ENCODE measurements at places on chromosomes 6 and 20.
A peak's percentile ranks its signal among the peaks of the same experiment; 100 is the strongest.

DNA sequence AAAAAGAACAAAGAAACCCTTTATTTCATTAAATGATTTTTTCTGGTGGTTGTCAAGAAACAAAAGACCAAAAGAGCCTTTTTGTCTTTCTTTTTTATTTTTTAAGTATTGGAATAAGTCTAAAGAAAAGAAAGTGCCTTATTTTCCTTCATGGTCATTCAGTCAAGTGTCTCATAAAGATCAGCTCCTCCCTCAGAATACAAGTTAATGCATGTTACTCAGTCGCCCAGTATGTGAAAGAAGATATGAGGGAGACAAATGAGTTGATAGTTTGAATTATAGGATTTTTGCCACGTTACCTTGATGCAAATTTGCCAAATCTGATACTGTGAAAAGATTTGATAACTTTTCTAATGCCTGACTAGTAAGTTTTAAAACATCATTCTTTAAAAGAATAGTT, 157.2 kb downstream of the QKI start:
- no peak for DNase-seq

DNA sequence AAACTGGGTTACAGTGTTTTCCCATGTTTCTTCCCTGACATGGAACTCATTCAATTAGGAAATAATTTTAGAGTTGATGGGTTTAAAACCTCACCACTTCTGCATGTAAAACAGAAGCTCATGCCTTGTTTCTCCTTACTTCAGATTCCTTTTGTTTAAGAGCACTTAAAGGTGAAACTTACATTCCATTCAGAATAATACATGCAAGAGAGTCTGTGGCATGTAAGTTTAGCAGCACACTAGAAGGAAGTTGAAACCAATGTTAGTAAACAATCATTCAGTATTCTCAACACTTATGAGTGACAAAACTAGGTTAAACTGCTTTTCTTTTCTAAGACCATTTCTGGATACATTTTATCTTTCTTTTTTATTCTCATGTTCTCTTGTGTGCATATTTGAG, 495.6 kb upstream of the PTCHD4 start:
- no peak for DNase-seq

DNA sequence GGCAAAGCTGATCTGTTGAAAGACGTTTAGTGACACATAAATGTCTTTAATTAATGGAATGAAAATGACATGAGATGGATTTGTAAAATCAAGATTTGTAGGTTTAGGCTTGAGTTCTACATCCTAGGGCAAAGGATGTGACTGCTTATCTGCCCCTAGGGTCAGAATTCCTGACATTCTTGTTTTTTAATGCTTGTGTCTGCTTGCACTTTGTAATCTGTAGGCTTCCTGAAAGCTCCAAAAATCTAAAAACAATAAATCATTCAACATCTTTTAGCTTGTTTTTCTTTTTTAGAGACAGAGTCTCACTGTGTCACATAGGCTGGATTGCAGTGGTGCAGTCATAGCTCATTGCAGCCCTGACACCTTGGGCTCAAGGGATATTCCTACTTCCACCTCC, 107.9 kb upstream of the MLIP start:
- DNase-seq = no peak

DNA sequence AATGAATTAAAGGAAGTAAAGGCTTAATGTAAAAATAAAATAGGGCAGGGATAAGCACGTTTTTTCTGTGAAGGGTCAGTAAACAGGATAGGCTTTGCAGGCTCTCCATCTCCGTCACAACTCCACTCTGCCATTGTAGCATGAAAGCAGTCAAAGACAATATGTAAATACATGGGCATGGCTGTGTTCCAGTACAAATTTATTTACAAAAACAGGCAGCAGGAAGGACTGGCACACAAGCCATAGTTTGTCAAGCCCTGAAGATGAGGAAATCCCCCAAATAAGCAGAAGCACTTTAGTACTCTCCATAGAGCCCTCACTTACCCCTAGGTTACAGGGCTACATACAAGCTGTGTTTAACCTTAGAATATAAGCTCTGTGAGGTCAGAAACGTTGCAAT, 8.9 kb upstream of the FBXO9 start:
- no peak for DNase-seq

GRCh38 chr6:123415844-123416468, 220.8 kb downstream of the TRDN start:
- DNase-seq = peak; percentile 62

DNA sequence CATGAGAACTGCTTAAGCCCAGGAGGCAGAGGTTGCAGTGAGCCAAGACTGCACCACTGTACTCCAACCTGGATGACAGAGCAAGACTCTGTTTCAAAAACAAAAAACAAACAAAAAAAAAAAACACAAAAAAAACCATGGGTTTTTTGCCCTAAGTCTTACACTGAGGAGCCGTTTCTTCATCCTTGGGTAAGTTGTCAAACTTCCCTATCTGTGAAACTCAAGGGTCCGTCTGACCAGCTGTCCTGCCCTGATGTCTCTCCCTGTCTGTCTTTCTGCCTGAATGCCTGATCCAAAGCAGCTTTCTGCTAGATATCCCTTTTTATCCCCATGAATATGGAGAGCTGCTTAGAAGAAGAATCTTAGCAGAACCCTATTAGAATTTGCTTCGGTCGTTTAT, 41.3 kb upstream of the CLDN20 start:
- no peak for DNase-seq

Data from nephron progenitor cell (in vitro differentiated cells).